ENCODE measurements at places on chromosomes 7 and 10.
A peak's percentile ranks its signal among the peaks of the same experiment; 100 is the strongest.

GRCh38 chr7:25954395-25954794 is 197.6 kb upstream of the NFE2L3 start:
- no peak for DNase-seq

DNA sequence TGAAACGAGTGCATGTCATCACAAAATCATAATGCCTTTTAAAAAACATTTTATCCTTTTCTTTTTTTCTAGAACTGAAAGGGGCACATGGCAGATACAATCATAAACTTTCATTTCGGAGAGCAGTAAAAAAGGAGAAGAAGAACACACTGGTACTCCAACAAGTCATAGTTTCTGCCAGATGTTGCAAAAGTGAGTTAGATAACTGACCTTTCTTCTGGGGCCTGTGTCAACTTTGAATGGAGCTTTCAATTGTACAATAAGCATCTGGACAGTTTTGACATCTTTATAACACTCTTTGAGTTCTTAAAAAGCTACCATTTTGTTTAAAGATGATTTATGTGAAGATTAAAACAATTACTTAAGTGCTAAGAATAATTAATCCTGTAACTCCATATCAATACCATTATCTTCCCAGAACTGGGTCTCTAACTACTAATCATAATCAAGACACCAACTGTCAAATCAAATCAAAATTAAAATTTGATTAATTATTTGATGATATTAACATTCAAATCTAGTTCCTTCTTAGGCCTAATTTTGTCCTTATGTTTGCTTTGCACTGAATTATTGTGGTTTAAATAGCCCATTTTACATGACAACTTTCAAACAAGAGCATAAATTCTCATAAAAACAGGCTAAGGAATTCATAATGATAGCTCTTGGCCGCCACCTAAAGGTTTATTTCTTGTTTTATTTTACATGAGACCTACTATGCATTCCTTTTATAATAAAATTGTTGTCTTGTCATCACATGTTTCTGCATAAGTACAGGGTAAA is 19.5 kb upstream of the ITGB8 start:
- peak; percentile 77 for DNase-seq

- no peak for DNase-seq
Measured at GRCh38 chr7:73332447-73332846, 4.5 kb downstream of the FKBP6 start.

- no peak for DNase-seq
Measured at GRCh38 chr7:155198196-155198892, 99.3 kb upstream of the INSIG1 start.

- no peak for DNase-seq
Measured at GRCh38 chr10:20415684-20416083, 481.4 kb downstream of the NEBL start.

- DNase-seq: no peak
Measured at GRCh38 chr10:60607372-60607771, 170.9 kb upstream of the CDK1 start.

Data from cardiac muscle cell (in vitro differentiated cells and primary cell).